ENCODE measurements at places on chromosomes 1 and 21.

DNA sequence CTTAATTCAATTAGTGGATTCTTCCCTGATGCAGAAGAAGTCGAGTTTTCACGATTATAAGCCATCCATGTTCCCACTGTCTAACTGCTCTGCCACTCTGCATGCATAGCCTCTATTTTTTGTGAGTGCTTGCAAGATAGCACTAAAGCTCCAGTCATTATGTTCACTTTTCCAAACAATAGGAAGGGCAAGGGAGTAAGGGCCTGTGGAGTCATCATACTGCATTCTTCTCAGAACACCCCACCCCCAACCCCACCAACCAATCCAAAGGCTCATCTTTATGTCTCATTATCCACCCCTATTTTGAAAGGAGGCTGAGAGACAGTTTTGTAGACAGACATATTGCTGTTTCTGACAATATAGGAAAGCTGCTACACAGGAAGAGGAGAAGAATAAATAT lies 471.7 kb upstream of the ADGRL2 start:
- no peak for DNase-seq
- no peak overlapping the region for H3K4me3 ChIP-seq
- H3K4me1 ChIP-seq = no peaks in the 10 kb centered on the region
- no peaks in the 10 kb centered on the region for H3K27me3 ChIP-seq
- no peaks in the 10 kb centered on the region for H3K36me3 ChIP-seq

DNA sequence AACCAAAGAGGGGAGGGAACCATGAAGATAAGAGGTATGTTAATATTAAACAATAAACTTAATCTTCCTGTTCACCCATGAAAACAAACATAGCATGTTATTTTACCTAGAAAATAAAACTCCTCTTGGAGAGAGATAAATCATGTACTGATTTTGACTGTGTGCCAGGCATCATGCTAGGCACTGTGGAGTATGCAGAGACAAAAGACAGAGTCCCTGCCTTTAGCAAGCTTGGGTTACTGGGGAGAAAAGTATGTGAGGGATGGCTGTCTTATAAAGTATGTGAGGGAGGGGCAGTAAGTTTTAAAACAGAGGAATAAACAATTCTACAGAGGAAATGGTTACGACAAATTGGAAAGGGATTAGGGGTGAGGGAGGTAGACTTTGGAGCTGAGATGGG lies 129.5 kb upstream of the BEND5 start:
- no peaks in the 10 kb centered on the region for H3K27me3 ChIP-seq
- H3K27ac ChIP-seq = no peak overlapping the region
- no peaks in the 10 kb centered on the region for H3K36me3 ChIP-seq

- peaks cover 4% of the 10 kb centered on the region for H3K4me1 ChIP-seq
- H3K27ac ChIP-seq = no peak overlapping the region
- H3K4me3 ChIP-seq = no peak overlapping the region
- H3K27me3 ChIP-seq = peaks cover 2% of the 10 kb centered on the region
- H3K36me3 ChIP-seq = no peaks in the 10 kb centered on the region
These were observed 6.4 kb upstream of the SERBP1 start for GRCh38 chr1:67436511-67437055.

- DNase-seq = no peak
- no peaks in the 10 kb centered on the region for H3K27me3 ChIP-seq
- H3K27ac ChIP-seq = no peak overlapping the region
- H3K36me3 ChIP-seq = no peaks in the 10 kb centered on the region
- H3K4me1 ChIP-seq = peaks cover 3% of the 10 kb centered on the region
These were observed 83.7 kb upstream of the SELENON start for GRCh38 chr1:25716320-25716719.
